Right hindlimb (tissue), 1 donor: ENCODE measurements at places on chromosomes 3 and 15.

- no peak for DNase-seq
These were observed 32.3 kb upstream of the MAP3K13 start for GRCh38 chr3:185330644-185331043.

DNA sequence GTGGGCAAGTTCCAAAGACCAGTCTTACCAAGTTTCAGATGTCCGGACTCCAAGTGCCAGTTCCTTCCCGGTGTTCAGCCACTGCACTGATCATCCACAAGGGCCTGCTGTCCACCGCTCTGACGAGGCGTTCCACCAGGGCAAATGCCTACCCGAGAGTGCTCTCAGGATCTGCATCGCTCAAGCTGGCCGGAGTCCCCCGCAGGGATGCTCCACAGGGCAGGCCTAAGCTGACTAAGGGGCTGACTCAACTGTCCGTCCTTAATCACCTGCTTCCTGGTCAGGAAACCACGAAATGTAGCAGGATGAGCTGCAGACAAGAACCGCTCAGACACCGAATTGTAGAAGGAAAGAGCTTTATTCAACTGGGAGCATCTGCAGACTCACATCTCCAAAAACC lies 341.6 kb downstream of the KCNH8 start:
- DNase-seq: no peak

DNA sequence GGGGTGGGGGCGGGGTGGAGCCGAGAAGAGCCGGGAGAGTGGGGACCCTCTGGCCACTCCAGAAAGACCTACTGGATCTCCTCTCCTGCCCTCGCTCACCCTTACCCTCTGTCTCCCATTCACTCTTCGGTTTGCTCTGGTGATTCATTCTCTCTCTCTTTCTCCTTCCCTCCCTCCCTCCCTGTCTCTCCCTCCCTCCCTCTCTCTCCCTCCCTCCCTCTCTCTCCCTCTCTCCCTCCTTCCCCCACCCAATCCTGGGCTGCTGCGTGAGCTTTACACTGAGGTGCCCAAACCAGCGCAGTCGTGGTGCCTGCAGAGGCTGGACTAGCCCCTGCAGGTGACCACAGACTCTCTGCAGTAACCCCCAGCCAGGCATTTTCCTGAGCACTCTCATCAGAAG lies 32.2 kb upstream of the ADAMTS17 start:
- DNase-seq: no peak

DNA sequence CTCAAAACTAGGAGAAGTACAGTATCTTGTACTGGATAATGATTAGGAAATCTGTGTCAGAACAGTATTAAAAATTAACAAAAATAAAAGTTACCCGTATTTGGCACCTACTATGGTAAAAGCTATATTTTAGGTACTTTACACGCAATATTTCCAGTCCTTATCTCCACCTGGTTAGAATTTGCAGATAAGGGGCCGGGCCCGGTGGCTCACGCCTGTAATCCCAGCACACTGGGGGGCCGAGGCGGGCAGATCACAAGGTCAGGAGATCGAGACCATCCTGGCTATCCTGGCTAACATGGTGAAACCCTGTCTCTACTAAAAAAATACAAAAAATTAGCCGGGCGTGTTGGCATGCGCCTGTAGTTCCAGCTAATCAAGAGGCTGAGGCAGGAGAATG lies 28.4 kb downstream of the MKRN2OS start:
- no peak for DNase-seq

GRCh38 chr3:124553178-124553577 lies 177.1 kb upstream of the UMPS start:
- DNase-seq: no peak
